ENCODE measurements at places on chromosomes 11 and 22.

DNA sequence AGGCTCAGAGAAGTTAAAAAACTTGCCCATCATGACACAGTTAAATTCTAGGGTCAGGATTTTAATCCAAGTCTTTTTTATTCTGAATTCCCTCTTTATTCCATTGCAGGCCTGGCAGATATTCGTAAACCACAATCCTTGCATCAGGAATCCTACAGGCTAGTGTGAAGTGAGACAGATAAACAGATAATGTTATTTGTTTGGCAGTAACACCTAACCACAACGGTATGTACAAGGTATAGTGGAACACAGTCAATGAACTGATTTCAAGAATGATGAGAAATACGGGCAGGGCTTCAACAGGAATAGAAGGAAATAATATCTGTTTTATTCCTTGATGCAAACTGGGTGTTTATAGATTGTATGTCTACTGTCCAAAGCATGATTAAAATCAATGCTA, 32.0 kb upstream of the NARS2 start:
- DNase-seq, result no peak

DNA sequence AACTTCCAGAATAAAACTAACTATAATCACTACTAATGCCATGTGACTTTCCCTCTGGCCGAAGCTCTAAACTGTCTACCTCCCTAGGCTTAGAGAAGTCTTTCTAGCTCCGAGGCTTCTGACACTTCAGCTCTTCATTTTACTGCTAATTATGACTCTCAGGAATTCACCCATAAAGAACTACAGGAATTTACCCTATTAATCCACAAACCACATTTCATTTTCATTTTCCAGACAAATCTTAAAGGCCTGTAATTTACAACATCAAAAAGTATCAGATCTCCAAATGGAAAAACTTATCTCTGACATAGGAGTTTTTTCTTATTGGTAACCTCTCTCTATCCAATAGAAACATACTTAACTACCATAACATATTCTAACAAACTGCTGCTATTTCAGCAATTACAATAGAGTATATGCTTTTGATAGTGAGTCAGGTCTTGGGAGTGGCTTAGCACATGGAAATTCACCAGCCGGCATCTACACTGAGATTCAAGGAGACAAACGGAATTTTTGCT, 33.4 kb downstream of the MRTFA start:
- DNase-seq, result no peak

DNA sequence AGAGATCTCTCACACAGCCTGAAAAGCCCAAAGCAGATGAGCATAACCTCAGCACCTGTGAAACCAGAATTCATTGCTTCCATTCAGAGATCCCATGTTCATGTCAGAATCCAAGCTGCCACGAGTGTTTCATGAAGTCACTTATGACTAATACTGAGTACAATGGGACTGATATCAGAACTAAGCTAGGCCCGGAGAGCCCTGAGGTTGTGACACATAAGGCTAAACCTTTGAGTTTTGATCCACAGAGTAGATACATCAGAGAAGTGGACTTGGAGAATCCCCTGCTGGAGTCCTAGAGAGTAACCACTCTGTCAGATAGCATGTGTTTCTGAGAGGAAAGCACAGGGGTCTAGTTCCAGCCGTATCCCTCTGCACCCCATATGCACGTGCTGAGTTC, 890 bp upstream of the GLYATL1 start:
- no peak for DNase-seq

DNA sequence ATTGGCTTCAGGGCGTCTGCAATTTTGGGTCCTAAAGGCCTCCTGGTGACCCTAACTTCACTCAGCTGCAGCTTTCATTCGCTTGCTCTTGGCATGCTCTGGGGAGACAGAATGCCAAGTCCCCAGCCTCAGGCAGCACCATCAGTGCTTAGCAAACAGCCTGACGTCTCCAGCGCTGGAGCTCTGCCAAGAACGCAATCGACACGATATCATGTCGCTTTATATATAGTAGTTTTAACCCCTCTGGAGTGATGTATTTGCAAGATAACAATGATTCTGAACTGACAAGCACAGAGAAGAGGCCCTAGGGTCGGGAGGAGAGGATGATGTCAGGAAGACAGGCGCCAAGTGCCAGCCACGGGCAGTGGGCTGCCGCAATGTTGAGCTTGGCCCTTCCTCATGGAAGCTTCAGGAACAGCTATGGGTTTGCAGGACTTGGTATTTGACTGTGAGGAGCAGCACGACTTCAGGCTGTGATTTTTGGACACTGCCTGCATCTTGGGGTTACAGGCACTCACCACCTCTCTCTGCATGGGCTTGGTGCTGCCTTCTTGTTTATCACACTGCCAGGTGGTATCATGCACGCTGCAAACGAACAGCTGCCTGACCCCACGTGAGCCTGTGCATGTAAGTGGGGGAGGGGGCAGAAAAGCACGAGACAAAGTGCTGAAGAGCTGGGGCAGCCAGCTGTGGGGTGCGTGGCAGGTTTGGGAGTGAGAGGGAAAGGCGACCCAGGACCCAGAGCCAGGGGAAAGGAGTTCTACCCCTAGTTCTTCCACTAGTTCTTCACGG, 26.1 kb downstream of the B3GAT1 start:
- no peak for DNase-seq

Data from activated naive CD4-positive, alpha-beta T cell (primary cell).